ENCODE measurements at places on chromosomes 2 and 18.
A peak's percentile ranks its signal among the peaks of the same experiment; 100 is the strongest.

DNA sequence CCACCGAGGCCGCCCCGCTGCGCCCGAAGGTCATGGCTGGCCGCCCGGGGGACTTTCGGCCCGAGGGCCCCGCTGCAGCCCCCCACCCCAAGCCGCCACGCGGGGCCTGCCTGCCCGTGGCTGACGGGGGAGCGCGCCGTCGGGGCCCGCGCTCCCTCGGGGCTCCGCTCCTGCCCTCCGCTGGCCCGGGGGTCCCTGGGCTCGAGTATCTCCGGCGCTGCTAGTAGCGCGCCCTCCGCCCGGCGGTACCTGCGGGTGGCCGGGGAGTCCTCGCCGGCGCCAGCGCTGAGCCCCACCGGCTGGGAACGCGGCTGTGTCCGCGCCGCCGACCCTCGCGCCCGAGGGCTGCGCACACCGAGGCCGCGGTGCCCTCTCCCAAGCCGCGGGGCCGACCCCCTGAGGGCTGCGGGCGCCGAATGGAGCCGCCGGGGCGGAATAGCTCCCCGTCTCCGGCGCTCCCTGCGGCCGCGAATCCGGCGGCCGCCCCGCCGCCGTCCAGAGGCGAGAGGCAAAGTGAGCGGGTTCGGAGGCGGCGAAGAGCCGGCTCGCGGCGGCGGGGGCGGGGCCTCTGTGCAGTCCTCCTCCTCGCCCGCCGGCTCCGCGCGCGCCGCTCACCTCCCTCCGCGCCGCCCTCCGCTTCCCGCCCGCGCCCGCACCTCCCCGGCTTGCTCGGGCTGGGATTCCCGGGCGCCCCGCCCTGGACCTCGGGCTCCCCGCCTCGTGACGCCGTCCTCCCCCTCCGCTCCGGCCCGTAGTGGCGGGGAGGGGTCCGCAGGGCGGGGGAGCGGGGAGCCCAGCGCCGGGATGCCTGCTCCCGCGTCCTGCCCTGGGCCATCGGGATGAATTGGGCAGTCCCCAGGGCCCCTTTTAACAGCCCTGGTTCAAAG, at the start of gene KCNG3:
Gene KCNG3, minus strand, starts transcription at position 515 of the 887 bp plus-strand sequence. Its CDS starts 481 bp downstream, at position 34.
- DNase-seq: peak; percentile 84

GRCh38 chr18:78979056-78979729, 425 bp upstream of the SALL3 start:
- DNase-seq: no peak

DNA sequence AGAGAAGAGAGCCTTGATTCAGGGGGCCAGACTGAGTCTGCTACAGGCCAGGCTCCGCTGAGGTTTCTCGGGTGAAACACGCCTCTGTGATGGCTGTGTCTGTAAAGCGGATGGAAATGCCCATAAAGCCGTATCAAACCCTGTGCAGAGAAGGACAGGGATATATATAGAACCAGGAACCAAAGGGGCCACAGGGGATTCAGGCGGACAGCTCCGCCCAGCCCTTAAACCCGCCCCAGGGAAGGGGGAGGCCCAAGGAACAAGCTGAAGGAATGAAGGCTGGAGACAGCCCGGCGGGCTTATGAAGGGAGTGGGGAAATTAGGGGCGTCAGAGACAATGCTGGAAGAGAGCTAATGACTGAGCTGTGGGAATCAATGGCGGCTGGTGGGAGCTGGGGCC, 42.1 kb downstream of the NHEJ1 start:
- no peak for DNase-seq

DNA sequence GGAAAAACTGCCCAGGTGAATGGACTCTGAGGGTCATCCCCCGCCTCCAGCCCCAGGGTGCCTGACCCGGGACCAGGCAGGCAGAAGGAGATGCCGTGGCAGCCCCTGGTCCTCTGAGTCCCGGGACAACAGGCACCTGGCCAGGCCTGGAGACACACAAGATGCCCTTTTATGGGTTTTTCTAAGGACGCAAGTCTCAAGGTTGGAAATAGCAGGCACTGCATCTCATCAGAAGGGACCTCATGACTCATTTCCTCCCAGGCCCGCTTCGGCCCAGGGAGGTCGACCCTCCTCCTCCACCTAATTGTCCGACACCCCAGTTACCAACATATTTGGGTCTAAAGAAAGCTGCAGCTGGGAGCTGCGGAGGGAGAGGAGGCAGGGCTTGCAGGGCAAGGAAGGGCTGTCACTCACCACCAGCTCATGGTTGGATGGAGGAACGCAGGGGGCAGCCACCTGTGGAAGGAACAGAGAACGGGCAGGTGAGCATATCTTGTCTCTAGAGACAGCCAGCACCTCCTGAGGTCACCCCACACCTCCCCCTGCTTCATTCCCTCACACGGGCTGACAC, 82.9 kb downstream of the TNS1 start:
- no peak for DNase-seq

DNA sequence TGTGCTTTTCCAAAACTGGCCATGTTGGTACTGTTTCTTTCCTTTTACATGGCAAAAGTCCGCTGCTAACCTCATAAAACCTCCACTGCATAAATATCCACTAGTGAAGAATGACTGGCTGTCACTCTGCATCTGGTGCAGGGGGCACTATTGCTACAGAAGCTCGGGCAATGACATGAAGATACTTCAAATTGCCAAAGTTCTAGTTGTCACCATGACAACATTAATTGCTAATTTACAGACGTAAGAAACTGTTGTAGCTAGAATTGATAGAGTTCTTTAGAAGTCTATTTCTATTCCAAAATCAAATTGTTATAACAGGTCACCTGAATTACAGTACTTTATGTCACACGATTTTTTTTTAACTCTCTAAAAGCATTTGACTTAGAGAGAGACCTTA, 845 bp downstream of the CFAP210 start:
- DNase-seq: no peak

- DNase-seq: no peak
Measured at GRCh38 chr2:173264603-173265366, 89.9 kb upstream of the CDCA7 start.

- DNase-seq: no peak
Measured at GRCh38 chr2:75256485-75256884, 57.2 kb upstream of the TACR1 start.

DNA sequence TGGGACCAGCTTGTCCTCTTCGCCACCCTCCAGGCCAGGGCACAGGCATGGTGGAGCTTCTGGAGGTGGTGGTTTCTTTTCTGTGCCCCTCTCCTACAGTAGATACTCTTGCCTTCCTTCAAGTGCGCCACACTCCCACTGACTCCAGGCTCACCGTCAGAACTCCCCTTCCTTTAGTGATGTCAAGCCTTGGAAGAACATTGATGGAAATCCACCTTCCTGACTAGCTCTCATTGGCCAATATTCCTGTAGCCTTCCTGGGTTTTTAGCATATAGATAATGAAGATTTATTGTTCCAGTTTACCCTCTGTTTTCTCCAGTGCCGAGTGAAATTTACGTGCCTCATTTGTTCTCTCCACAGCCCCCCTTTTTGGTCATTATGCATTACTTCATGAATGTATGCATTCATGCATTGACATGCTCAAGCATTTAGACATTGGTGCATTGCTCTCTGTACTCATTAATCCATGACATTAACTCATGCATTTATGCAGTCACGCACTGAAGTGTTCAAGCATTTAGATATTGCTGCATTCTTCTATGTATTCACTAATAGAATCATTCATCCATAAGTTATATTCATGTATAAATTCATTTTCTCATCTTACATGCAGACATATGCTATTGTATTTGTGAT, 37.3 kb downstream of the PLB1 start:
- DNase-seq: no peak

DNA sequence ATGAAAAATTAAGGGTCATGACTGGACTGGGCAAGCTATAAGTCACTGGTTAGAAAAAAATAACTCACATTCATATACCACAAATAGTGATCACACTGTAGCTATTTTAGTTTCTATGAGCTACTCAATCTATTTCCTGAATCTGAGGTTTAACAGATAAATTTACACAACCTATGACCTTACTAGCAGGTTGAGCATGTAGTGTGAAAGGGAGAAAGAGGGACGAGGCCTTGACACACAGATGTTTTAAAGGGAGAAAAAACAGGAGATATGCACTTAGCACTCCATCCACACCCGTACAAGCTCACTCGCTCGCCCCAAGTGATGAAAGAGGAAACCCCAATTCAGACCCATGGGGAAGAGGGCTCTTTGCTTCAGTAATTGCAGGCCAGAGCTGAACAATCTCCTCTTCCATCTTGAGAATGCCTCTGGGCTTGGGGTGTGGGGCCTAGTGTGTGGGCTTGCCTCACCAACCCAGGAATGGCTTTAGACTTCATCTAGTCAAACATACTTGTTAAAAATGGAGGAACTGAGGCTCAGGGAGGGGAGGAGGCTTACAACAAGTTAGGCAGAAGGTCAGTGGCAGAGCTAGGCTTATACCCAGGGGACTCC, 10.7 kb downstream of the CYRIA start:
- no peak for DNase-seq
